NCI-H1417 treated with DMSO at 0.1 percent for 48 hours (cell line): ENCODE measurements at places on chromosomes 1 and 21.

DNA sequence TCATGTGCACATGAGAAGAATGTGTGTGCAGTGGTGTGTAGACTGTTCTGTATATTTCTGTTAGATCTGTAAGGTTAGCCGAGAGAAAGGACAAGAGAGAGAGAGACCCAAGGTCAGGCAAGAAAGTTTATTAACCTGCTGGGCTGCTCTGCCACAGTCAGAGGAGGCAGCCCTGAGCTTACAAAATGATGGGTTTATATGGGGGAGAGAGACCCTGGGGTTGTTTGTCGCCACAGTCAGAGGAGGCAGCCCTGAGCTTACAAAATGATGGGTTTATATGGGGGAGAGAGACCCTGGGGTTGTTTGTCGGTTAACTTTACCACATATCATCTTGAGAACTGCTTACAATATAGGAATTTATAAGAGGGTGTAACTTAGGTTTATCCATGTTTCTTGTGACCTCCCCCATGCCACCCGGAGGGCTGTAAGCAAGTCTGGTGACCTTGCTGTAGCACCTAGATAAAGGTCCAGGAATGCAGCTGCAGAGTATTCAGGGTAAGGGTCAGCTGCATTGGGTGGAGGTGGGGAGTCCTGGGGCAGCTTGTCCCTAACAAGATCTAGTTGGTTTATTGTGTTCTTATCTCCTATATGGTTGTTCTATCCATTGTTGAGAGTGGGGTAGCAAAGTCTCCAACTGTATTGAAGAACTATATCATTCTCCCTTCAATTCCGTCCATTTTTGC, 9.3 kb upstream of the ZBTB40 start:
- DNase-seq: no peak

GRCh38 chr1:35650416-35650815, 9.1 kb upstream of the PSMB2 start:
- DNase-seq: no peak

DNA sequence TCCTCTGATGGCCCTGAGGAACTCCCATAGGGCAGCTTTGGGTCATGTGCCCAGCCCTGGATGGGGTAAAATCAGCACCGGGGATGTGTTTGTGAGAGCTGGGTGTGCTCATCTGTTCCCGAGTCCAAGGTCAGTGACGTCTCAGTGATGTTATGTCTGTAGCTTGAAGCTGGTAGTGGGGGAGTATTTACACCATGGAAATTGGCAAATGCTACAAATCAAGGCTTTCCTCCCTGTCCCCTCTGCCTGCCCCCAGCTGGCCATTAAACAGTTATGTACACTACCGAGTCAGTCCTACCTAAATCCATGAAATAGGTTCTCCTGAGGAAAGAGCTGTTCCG, 117.8 kb upstream of the SLC25A33 start:
- no peak for DNase-seq

- DNase-seq: no peak
Measured at GRCh38 chr1:164210211-164210739, 348.7 kb upstream of the PBX1 start.

GRCh38 chr1:172642970-172643369, 15.9 kb upstream of the FASLG start:
- no peak for DNase-seq

DNA sequence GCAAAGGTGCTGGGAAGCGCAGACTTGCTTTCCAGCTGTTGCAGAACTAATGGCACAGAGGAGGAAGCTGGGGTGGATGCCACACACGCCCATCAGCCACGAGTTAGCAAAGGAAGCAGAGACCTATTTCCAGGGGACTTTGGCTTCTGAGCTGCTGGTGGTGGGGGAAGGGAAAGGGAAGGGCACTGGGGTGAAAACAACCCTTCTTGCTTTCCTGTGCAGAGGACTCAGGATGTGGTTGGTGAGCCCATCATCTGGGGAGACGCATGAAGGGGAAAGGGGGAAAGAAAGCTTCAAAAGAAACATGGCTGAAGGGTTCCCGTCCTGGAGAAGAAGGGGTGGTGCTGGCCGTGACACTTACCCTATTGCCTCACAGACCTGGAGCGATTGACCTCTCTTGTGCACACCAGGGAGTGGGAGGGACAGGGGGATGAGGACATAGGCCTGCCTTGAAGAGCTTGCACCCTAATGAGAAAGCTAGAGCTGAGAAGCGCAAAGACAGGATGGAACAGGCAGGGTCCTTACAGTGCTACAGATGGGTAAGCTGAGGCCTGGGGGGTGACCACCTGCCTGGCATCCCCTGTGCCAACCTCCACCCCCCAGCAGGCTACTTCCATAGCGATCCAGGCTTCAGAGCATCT, 140.8 kb upstream of the RAB4A start:
- no peak for DNase-seq

DNA sequence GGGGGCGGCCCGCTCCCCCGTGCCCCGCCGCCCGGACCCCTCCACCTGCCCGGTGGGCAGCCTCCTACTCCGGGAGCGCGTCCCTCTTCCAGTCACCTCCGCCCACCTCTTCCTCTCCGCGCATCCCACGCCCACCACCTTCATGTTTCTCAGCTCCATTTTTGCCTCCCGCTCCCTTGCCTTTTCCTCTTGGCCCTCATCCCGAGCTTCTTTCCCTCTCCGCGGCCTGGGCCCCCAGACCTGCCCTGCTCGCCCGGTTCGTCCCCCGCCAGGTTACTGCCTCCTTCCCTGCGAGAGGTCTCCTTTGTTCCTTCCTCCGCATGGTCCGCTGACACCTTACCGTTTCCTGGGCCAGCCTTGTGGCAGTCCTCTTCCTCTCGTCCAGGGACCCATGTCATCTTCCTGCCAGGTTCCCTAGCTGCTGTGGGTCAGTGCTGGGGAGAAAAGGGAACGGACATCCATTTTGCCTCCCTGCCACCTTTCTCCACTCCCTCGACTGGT, 563 bp downstream of the QSOX1 start:
- DNase-seq: no peak

GRCh38 chr1:221886311-221886710, 144.4 kb upstream of the DUSP10 start:
- DNase-seq: no peak

DNA sequence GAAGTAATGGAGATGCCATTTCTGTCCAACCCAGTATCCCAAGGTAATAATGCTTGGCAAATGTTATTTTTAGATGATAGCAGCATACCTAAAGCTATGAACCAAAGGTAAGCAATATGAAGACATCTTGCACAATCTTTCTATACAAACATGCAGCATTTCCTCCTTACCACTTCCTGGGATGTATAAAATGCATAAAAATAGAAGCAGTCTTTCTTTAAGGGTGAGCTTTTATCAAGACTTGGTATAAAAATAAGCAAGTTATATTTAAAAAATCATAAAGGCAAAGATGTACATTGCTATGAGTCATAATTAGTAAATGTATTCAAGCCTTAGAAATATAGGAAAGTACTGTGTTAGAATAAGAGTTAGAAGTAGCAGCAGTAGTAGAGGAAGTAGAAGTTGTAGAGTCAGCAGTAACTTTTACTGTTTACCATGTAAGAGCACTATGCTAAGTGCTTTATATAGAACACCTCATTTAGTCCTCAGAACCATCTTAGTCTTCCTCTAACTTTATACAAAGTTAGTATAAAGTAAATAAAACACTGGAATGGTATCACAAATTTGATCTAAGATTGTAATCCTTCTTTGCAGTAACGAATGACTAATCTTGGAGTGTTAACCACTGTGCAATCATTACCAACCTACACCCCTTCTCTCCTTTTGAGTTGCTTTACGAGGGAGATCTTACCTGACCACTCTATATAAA, 371.3 kb downstream of the VAV3 start:
- no peak for DNase-seq

DNA sequence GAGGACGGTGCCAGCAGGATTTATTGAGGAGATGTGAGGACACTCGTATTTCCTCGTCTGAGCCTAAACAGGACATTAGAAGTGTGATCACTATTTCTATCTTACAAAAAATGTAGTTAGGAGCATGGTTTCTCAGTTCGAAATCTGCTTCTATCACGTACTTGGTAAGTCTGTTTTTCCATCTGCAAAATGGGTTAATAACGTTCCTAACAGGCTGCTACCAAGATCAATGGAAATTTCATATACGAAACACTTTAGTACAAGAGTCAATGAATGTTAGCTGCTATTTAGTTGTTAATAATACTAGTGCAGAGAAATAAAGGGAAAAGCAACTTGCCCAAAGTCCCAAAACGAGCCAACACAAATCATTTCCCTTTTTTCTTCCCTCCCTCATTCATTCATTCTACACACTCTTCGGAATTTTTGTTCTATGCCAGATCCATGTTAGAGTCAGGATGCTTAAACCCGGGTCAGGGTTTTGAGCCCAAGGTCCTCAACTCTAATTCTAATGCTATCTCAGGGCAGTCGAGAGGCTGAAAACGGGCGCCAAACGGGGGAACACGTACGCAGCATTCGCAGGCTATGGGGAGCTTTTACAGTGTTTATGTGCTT, 608 bp downstream of the SNRNP40 start:
- no peak for DNase-seq

GRCh38 chr1:58715108-58715507, 15.2 kb upstream of the MYSM1 start:
- no peak for DNase-seq

DNA sequence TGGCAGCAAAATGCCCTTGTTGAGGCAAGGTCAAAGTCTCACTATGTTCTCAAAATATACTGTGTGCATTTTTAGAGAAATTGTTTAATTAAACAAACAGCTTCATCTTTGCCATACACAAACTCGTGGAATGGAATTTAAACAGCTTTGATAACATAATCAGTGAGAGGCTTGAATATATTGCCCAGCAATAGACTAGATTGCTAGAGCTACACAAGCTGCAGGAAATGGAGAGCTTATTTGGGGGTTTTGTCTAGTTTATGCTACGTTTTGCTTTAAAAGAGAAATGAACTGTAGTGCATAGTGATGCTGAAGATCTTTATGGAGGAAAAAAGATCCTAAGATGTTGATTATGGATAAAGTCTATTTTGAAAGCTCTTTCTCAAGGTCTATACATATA, 166.8 kb upstream of the HMCN1 start:
- DNase-seq: no peak

DNA sequence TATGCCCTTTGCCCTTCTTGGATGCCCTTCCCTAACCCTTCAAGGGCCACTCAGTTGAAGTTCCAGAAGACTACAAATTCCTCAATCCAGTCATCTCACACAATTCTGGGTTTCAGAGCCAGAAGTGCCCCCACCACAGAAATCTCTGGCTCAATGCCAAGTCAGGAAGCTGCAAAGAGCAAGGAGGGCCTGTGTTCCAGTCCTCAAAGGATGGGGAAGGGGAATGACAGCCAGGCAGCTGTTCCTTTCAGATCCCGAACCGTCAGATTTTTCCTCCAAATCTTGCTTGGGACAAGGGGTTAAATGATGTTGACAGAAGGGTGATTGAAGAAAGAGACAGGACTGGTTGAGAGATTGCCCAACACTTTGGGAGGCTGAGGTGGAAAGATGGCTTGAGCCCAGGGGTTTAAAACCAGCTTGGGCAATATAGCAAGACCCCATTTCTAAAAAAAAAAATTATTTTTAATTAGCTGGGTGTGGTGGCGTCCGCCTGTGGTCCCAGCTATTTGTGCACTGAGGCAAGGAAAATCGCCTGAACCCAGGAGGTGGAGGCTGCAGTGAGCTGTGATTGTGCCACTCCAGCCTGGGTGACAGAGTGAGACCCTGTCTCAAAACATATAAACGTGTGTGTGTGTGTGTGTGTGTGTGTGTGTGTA, 716 bp upstream of the HPDL start:
- DNase-seq: no peak

GRCh38 chr1:231862611-231863010, 236.0 kb downstream of the DISC1 start:
- DNase-seq: no peak

GRCh38 chr1:14591600-14591999, 6.9 kb upstream of the KAZN start:
- DNase-seq: no peak

DNA sequence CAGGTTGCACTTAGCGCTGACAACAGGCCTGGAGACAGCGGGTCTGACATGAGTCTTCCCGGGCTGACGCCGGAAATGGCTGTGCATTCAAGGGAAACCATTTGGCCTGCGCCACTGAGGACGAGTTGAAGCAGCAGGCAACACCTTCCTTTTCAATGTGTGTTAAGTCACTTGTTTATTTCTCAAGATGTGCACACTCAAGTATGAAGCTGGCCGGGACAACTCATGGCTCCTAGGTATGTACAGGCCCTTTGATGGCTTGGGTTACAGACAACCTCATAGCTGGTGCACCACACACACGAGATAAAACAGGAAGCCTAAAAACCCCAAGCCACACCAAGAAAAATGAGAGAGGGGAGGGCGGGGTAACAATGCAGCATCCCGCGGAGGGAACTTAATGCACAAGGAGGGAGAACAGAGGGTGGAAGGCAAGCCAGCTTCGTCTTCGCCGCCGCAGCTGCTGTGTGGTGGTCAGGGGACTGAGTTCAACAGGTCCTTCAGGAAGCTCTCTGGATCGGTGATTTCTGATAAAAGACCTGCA, 118.0 kb upstream of the IFFO2 start:
- DNase-seq: no peak

- DNase-seq: no peak
Measured at GRCh38 chr1:44970317-44970716, 16.1 kb downstream of the EIF2B3 start.

DNA sequence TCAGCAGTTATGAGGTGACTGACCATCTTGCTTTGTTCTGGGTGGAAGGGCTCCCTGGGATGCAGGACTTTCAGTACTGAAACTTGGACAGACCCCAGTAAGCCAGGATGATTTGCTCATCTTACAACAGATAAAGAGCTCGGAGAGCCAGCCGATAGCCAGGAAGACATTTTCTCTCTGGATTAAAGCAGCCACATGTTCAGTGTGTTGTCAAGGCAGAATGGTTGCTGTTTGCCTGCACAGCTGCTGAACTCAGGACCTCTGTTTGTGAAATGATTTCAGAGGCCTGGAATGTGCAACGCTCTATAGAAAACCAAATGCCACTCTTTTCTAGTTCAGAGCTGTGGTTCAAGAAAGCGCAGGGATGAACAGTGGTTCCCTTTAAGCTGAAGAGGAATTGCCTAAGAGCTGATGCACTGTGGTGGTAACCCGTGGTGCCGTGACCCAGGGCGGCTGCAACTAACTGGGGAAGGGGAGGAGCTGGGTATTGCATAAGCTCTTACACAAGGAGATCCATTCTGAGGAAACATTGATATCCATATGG, 40.7 kb downstream of the CASQ2 start:
- DNase-seq: no peak
